Activated CD8-positive, alpha-beta T cell treated with anti-CD3 and anti-CD28 coated beads for 36 hours (primary cell): ENCODE measurements at places on chromosomes 6 and 20.
A peak's percentile ranks its signal among the peaks of the same experiment; 100 is the strongest.

DNA sequence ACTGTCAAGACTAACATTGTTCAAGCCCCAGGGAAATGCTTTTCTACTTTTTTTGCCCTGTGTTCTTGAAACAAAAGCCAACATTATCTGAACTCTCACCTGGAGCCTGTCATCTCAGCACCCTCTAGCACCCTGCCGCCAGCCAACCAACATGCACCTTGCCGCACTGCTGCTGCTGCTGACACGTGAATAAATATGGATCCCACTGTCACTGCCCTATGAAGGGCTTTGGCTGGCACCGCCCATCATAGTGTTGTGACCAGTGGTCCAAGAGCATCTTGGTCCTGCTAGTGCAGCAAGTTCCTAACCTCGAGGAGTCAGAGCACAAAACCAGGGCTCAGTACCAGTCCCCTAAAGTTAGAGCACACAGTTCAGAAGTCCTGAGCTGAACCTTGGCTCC lies 41.6 kb downstream of the CENPW start:
- no peak for DNase-seq

DNA sequence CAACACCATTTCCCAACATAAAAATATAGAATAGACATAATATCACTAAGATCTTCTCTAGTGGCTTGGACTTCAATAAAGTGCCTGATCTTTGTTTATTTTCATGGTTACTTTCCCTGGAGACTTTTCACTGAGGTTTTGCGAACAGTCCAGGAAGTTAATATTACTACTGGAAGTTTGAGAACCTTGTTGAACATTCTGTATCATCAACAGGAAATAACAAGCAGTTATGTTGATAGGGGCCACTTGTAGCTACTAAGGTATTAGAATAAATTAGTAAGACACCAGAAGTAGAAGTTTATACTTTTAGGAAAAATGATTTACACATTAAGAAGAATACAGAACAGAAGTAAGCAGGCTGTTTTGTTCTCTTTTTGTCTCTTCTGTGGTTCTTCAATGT lies 180.2 kb downstream of the TFAP2B start:
- DNase-seq: no peak

GRCh38 chr6:116929825-116930224 lies 52.8 kb downstream of the RFX6 start:
- no peak for DNase-seq

DNA sequence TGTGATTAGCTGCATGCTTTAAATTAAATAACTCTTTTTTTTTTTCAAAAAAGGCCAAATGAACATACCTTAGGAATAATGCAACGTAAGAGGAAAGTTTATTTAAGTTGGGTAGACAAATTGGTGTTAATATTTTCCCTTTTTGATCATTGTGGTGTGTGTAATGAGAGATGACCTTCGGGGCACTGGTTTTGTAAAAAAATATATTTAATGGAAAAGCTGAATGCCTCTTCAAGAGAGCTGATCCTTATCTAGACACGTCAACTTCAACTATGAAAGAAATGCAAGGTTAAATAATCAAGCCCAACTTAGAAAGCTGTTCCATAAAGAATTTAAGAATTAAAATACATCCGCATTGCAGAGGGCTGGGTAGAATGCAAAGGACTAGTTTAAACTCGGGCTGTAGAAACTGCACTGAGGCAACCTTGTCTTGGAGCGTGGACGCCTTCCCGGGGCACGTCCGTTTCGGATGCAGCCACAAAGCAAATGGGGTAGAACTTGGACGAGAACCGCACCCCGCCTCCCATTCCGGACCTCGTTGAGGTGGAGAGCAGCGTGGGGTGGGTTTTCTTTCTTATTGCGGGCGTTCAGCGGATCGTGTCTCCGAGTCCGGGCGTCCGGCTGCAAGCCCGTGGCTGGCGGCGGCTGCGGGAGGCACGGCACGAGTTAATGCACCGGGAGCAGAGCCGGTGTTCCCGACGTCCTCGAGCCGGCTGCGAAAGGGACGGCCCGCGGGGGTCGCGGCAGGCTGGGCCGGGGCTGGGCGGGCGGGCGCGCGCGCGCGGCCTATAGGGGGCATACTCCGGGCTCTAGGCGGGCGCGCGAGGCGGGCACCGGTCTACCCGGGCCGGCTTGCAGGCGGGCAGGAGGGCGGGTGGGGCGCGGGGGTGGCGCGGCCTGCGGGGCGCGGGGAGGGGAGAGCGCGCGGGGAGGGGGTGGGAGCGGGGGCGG lies 1.9 kb downstream of the JARID2 start:
- DNase-seq: peak; percentile 70

- no peak for DNase-seq
These were observed 17.4 kb upstream of the TRAM2 start for GRCh38 chr6:52594221-52594620.

GRCh38 chr6:106125925-106126435 lies 39.8 kb downstream of the PRDM1 start:
- DNase-seq: peak; percentile 65

DNA sequence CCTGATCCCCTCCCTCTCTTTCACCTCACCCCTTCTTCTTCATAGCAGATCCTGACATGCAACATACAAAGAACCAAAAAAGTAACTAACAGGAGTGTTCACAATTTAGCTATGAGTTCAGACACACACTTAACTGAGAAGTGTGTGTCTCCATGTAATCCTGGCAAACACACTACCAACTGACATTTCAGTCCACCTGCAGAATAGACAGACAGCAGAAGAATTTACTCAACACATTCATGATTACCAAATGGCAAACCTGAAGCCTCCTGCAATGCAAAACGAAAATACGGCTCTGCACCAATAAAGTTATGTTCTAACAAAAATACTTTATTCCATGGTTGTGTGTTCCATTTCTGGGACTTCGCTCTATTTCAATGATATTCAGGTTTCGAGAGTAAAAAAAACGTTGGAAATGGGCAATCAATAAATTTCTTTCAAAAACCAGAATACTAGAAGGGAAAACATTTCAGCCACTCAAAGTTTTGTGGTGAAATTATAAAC lies 2.6 kb downstream of the BACH2 start:
- DNase-seq: no peak

DNA sequence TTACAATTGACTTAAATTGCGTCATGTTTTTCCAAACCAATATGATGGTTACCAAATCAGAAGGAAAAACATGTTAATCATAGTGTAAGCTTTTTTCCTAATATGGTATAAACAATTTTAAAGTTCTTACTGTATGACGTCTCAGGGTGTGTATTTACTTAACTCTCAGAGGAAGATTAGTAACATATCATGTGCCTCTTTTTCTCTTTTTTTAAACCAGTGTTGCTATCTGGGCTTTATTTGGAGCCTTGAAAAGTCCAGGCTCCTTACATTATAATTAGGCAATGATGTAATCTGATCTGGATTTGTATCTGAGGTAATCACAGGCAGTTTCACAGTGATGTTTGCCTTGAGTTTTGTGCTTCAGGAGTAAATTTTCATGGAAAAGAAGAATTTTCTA lies 20.4 kb upstream of the RAB23 start:
- no peak for DNase-seq

DNA sequence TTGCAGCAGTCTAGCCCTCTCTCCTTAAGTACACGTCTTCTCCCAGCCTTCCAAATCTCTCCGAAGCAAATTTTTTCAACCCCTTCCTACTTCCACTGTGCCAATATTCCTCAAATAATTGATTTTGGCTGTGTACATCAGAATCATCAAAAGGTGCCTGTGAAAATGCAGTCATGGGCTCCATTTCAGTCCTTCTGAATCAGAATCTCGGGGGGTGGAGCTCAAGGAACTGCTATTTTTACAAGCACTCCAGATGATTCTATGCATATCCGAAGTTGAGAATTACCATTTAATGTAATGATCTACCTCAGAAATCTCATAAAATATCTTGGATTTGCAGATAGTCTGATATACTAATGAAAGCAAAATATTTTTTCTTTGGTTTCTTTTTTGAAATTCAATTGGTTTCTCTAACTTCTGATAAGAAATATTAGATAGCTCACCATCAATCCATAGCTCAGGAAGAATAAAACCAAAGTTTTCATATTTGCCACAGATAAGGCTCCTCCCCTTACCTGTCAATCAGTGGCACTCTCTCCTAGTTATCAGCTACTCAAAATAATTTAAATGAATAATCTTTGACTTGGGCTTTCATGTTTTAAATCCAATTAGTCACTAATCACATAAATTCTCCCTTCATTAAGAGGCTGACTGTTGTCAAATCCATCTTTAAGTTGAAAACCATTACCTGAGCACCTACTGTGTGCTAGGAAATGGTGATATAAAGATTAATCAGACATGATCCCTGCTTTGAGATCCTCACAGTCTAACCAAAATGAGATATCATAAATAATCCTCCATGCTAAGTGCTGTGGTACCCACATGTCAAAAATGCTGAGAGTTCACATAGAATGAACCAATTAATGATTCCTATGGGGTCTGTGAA lies 36.4 kb upstream of the STXBP5 start:
- DNase-seq: no peak

DNA sequence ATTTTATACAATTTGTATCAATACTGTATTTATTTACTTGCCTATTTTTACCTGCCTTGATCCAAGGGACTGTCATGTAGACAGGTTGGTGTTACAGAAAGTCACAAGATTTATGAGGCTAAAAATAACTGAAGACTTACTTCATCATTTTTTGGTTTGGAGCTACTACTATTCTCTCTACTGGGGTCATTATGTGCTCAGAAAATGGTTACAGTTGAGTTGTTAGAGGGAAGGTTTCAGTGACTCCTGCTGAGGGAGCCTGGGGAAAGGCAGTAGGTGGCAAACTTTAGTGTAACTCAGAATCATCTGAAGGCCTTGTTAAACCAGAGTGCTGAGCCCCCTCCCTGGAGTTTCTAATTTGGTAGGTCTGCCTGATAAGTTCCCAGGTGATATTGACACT lies 118.8 kb downstream of the TINAG start:
- no peak for DNase-seq

DNA sequence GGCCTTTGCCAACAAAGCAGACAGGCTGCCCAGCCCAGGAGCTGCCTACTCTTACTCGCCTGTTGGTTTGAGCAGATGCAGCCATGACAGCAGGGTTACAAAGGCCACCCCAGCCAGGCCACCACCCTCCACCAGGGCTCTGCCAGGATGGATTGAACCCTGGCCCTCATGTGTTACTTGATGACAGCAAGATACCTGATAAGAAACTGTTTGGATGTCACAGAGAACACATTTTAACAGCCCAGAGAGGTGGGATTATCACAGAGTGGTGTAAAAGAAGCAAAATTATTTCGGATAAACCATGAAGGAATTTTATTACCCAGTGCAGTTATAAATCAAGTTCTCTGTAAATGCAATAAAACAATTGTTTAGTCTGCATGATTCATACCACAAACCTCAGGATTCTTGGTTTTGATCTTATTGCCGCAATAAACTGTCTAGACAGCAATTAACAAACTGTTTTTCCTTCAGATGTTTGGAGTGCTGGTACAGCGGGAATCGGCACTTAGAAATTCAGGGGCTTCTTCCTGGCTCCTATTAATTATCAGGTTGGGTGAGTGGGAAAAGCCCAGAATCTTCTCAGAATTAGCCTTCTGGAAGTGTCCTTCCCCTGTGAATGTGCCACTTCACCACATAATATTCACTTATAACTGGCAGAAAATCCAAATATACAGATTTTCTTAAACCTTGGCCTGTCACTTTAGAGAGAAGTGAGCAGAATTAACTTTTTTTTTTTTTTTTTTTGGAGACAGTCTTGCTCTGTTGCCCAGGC lies 58.0 kb upstream of the SALL4 start:
- DNase-seq: no peak

GRCh38 chr6:168368936-168369335 lies 49.4 kb upstream of the DACT2 start:
- DNase-seq: no peak

GRCh38 chr6:111709201-111709600 lies 103.5 kb upstream of the TRAF3IP2 start:
- DNase-seq: no peak

- no peak for DNase-seq
These were observed 812 bp downstream of the SLC9A8 start for GRCh38 chr20:49813305-49813974.

GRCh38 chr6:130453230-130453629 lies 87.4 kb downstream of the TMEM200A start:
- no peak for DNase-seq

- no peak for DNase-seq
These were observed 346.2 kb upstream of the IMPG1 start for GRCh38 chr6:76418560-76419223.

DNA sequence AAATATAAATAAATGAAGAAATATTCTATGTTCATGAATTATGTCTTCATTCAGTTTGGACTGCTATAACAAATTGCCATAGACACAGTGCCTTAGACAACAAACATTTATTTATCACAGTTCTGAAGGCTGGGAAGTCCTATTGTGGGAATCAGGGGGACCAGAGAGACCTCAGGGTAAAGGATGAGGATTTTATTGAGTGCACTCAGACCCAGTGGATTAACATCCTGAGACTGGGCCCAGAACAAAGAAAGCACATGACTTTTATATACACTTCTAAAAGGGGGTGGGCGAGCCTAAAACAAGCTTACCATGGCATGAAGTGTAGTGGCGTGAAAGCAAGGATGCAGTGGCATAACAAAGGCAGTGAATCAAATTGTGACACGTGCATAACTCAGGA lies 26.9 kb upstream of the CBLN4 start:
- DNase-seq: no peak

- no peak for DNase-seq
These were observed 907.5 kb downstream of the C6orf118 start for GRCh38 chr6:164401871-164402270.

- peak; percentile 38 for DNase-seq
These were observed 15.3 kb upstream of the MMP9 start for GRCh38 chr20:45993197-45993951.

- no peak for DNase-seq
These were observed 15.1 kb downstream of the HIVEP2 start for GRCh38 chr6:142929751-142930358.

DNA sequence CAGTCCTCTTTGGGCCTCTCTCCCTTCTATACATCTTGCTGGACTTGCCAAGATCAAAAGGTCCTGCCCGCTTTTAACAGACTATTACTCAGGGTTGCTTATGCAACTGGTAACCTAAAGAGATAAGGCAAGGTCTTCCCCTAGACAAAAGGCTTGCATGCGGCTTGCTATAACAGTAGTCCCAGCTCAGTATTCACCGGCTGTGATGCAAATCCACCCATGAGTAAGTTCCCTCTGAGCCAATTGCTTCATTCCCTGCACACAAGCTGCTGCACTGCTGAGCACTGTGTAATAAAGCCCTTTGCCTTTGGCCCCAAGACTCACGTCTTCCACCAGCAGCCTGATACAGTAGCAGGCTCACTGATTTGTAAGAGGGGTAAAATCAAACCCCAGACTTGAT lies 363.8 kb downstream of the PRKN start:
- DNase-seq: no peak

- DNase-seq: no peak
These were observed 179.0 kb downstream of the SLC16A10 start for GRCh38 chr6:111266276-111266675.

DNA sequence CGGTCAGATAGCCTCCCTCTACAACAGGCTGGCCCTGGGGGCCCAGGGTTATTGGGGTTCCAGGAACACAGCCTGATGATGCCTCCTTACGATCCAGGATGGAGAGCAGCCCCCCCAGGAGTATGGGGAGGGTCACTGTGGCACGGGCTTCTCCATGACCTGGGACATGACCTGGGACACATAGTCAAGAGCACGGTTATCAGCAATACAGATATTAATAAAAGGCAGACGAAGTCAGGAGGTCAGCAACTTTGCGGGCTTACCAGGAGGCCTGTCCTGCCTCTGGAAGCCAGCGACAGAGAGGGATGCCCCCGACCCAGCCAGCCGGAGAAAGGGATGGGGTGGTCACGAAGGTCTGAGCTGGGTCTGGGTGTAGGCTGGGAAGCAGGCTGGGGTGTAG lies 795 bp downstream of the MMP24OS start:
- DNase-seq: no peak
